ENCODE measurements at places on chromosomes 7 and 10. TPM values are rescaled to one million over a fixed set of nuclear protein-coding genes. Genes with fewer than 3 reads are reported as not detected.

- no peaks in the 10 kb centered on the region for H3K36me3 ChIP-seq
- peaks cover 2% of the 10 kb centered on the region for H3K27me3 ChIP-seq
- H3K27ac ChIP-seq, result no peak overlapping the region
- no peak for DNase-seq
- no peak overlapping the region for H3K4me3 ChIP-seq
These were observed 12.7 kb downstream of the TAS2R60 start for GRCh38 chr7:143455942-143456341.

Gene CYP3A4
- polyA plus RNA-seq, result not detected

Gene ELOVL3
- polyA plus RNA-seq, result not detected

Gene OR6V1
- polyA plus RNA-seq, result not detected

All from immature natural killer cell (primary cell).